Hematopoietic multipotent progenitor cell treated with erythropoietin and hydrocortisone succinate and interleukin-3 and kit ligand, for 8 days (in vitro differentiated cells): ENCODE measurements at places on chromosomes 4 and X.
A peak's percentile ranks its signal among the peaks of the same experiment; 100 is the strongest.

- peak; percentile 96 for DNase-seq
Observed at GRCh38 chr4:151099229-151099975, at the start of gene RPS3A. Gene RPS3A (plus strand): TSS chr4:151099628. CDS start chr4:151099653, 25 bp downstream.

DNA sequence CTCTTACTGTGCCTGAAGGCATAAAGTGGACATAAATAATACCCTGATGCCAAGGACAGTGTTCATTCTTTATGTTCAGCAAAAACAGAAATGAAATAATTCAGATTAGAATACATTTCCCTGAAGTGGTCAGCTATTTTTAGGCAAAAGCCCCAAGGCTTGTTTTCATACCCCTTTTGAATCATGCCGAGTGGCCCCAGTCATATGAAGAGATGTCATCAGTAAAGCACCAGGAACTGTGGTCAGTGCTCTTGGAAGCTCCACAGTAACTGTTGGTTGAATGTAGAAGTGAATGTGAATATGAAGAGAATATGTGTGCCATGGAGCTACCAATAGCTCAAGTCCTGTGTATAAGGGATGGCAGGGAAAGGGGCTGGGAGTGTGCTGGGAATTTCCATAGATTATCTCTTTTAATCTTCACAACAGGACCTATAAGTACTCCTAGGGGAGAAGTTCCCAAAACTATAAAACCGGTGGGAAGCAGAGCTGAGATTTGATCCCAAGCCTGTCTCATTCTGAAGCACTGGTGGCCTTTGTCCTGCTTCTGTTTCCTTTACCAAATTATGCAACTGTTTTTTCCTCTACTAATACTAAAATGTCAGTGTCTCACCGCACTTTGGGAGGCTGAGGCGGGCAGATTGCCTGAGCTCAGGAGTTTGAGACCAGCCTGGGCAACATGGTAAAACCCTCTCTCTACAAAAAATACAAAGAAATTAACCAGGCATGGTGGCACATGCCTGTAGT is 52.6 kb downstream of the FNIP2 start:
- DNase-seq: no peak

DNA sequence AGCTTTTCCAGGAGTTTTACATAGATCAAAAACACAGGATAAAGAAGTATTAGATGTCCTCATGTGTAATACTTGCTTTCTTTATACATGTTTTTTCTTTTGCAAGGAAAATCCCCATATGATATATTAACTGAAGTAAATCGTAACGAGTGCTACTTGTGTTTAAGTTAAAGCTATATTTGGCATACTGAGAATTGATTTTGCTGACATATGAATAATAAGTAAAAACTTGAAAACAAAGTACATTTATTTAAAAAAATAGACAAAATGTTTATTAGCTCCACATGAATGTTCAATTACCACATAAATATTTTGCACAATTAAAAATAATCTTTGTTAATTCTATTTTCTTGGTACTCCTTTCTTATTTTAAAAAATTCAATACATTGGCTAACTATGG is 884.7 kb downstream of the FSTL5 start:
- no peak for DNase-seq

- no peak for DNase-seq
Observed at GRCh38 chr4:148044089-148044911, 312.4 kb downstream of the ARHGAP10 start.

DNA sequence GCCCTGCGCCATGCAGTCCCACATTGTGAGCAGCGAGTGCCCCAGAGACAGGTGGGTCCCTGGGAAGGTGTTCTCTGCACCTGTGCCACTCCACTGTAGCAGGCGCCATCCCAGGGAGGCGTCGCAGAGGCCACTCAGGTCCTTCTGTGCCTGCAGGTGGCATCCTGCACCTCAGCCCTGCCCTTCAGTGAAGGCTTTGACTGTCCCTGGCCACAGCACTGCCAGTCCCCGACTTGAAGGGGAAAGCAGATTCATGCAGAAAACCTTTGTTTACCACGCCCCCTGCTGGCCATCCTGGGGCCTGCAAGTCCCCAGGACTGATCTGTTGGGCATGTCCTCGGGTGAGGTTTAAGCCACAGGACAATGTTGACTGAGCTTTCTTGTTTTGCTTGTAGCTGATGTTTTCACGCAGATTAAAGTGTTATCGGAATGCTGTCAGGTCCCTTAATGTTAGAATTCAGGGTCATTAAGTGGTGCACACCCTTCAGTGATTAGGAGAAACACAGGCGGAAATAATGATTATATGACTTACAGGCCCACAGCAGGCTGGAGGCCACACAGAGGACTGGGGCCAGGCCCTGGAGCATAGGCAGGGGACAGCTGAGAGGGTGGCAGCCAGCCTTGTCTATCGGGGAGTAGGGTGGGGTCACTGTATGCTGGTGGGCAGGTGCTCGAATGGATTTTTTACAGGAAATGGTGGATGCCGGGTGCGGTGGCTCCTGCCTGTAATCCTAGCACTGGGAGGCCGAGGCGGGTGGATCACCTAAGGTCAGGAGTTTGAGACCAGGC is 5.0 kb downstream of the TACC3 start:
- peak; percentile 90 for DNase-seq

- no peak for DNase-seq
Observed at GRCh38 chr4:75071317-75071716, 138.4 kb downstream of the PARM1 start.

DNA sequence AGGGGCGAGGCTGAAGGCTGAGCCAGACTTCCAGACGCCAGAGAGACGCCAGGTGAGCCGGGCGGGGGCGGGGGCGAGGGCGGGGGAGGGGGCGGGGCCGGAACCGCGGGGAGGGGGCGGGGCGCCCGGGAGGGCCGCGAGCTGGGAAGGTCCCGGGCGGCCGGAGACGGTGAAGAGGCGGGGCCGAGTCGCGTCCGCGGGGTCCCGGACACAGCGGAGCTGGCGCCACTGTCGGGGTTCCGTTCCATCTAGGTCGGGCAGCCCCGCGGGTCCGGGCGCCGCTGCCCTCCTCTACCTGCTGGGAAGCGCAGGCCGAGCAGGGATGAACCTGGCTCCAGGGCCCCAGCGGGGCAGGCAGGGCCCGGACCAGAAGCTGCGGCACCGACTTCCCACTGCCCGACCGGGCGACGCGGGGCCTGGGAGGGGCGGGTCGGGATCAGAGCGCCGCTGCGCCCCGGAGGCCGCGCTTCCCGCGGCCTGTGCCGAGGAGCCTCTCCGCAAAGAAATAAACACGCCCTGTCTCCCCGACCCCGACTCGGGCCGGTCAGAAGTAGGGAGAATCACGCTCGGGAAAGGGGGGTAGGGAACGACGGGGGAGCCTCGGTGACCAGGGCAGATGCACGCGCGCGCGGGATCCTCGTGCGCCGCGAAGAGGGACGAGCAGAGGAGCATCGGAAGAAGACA is 10.6 kb downstream of the HMX1 start:
- DNase-seq: no peak

DNA sequence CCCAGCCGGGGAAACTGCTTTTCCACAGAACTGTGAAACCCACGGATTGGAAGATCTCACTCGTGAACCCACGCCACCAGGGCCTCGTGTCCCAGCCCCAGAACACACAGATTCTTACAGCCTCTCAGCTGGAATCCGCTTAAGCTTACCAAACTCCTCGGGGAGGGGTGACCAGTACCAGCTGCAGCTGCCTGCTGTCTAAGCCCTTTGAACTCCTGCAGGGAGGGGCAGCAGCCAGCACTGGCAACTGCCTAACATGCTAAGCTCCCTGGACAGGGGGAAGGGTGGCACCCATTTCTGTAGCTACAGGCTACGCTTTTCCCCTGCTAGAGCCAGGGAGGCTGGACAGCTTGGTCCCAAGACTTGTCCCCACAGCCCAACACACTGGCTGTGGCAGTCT is 38.4 kb downstream of the TBL1X start:
- no peak for DNase-seq

DNA sequence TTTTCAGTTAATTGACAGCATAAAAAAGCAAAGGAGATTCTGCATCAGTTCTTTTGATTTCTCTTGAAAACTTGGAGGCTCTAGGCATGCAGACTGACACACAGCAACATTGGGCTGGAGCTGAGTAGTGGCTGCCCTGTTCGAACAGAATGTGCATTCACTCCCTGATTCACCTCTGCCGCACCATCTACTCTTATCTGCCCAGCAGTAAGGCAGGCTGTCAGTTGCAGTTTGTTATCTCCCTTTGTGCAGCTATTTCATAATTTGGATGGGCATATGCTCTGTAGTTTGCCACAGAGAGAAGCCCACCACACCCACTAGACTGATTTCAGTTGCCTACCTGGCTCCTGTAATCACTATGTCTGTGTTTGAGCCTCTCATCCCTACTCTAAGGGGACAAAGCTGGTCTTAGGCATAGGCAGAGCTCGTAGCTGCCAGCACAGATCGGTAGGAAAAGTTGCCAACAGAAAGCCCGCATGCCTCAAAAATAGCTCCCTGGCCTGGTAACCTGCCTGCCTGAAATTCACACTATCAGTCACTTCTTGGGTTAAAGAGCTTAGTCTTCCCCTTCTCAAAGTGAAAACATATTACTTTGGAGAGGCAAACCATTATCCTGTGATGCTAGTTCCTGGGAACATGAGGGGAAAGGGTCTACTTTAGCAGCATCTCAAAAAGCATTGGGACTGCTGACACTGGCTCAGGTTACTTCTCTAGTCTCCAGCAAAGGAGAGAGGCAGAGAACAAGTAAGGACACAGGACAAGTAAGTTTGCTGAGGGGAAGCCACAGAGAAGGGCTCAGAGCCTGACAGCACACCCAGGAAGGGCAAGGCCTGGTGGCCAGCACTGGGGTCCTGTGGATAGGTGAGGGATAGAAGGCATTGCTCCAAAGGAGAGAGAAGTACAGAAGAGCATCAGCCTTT is 75.9 kb upstream of the TMEM164 start:
- peak; percentile 91 for DNase-seq

GRCh38 chrX:101823236-101823635 is 108.6 kb downstream of the ZMAT1 start:
- no peak for DNase-seq

DNA sequence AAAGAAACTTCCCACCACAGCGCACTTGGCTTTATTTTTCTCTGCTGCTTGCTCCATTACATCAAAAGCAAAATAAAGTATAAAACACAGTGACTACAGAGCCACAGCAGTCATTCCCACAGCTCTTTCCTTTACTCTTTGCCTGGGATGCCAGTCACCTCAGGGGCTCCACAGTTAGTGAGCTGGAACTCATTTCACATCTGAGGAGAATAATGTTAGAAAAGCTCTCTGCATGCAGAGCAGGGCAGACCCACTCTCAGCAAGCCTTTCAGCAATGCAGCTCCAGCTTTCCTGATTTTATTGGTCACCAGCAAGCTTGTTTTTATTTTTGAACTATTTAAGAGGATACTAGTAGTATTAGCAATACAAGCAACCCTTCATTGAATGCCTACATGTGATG is 13.8 kb downstream of the GRXCR1 start:
- no peak for DNase-seq

- DNase-seq: no peak
Observed at GRCh38 chr4:115740806-115741205, 627.4 kb upstream of the NDST4 start.

DNA sequence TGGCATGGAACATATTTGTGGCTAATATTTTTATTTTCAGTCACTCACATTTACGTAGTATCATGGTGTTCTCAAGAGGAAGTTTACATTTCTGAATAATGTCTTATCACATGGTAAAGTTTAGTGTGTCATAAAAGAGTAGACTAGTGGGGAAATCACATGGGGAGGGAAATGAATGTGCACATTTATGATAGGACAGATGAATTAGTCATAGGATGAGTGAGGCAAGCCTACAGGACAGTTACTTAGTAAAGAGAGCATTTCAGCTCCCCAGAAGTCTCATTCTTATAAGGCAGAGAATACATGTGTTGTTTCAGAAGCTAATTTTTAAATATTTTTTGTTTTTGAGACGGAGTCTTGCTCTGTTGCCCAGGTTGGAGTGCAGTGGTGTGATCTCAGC is 6.2 kb downstream of the GK start:
- DNase-seq: peak; percentile 83

- DNase-seq: peak; percentile 75
Observed at GRCh38 chrX:12974305-12974795, 560 bp upstream of the TMSB4X start.

DNA sequence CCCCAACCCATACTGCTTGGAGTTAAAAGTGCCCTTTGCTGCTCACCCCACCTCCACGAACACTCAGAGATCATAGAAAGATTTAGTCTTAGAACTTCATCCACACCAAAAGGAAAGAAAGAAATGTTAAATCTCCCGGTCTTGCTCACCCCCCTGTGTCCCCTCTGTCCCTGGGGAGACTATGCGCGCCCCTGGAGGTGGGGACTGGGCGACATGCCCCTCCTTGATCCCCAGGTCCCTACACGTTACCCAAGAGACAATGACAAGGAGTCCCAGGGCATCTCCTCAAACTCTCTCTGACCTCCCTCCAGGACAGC is 620 bp downstream of the ITM2A start:
- DNase-seq: peak; percentile 8

- peak; percentile 66 for DNase-seq
Observed at GRCh38 chr4:102759831-102760644, 730 bp downstream of the MANBA start.

DNA sequence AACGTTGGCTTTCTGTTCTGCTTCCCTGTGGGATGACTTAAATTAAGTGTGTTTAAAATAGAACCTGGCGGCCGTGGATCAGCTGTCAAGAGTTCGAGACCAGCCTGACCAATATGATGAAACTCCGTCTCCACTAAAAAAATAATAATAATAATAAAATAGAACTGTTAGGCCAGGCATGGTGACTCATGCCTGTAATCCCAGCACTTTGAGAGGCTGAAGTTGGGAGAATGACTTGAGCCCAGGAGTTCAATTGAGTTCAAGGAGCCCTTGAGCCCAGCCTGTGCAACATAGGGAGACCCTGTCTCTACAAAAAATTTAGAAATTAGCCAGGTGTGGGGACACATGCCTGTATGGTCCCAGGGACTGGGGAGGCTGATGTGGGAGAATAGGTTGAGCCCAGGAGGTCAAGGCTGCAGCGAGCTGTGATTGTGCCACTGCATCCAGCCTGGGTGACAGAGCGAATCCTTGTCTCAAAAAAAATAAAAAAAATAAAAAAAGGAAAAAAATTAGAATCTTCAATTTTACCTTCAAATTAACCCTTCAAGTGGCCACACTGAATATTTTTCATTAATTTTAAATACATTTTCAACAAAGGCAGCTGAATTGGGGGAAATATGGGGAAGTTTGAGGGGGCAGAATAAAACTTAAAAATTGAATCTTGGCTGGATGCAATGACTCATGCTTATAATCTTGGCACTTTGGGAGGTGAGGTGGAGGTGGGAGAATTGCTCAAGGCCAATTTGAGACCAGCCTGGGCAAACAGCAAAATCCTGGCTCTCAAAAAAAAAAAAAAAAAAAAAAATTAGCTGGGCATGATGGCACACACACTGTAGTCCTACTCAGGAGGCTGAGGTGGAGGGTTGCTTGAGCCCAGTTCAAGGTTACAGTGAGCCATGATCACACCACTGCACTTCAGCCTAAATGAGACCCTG is 31.8 kb upstream of the HSD17B13 start:
- no peak for DNase-seq

GRCh38 chr4:155062948-155063347 is 145.5 kb upstream of the NPY2R start:
- peak; percentile 60 for DNase-seq

DNA sequence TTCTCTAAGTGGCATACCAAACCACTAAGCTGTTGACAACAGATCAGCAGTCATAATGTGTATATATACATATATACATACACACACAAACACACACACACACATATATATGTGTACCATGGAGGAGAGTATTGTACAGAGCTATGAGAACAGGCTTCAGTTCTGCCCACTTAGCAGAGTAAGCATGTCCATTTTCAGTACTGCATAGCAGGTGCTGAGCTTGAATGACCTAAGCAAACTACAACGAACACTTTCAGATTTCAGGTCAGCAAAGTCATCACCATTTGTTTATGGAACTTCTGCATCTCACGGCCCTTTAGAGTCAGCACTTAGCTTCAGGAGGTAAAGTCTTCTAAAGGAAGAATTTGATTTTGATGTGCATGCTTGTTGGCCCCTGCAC is 735.8 kb upstream of the ATOH1 start:
- no peak for DNase-seq
